ENCODE measurements at places on chromosomes 16 and 17.

DNA sequence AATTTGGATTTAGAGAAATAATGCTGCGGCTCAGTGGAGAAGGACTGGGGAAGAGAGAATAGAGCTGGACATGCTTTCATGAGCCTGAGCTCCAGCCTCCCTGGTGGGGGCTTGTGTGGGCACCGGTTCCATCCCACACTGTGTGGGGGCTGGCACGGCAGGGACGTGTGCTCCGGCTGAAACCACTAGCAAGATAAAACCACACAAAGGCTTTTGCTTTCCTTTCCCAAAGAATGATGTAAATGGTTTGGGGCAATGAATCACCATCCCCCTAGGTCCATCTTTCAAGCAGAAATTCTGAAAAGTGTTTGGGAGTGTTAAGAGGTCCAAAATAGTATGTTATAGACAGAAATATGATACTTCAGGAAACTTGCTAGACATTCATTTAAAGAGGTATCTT, 77.0 kb downstream of the CDH11 start:
- DNase-seq: no peak

DNA sequence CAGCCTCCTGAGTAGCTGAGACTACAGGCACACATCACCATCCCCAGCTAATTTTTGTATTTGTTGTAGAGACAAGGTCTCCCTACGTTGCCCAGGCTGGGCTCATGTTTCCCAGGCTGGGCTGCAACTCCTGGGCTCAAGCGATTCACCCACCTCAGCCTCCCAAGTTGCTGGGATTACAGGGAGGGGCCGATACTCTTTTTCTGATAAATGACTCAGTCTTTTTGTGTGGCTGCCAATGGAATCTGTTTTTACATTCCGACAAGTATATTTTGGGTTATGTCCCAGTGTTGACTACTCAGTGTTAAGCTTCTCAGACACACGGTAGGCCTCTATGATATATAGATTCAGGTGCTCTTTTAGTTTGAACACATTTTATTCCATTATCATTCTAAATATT, 58.1 kb downstream of the SLFN11 start:
- no peak for DNase-seq

DNA sequence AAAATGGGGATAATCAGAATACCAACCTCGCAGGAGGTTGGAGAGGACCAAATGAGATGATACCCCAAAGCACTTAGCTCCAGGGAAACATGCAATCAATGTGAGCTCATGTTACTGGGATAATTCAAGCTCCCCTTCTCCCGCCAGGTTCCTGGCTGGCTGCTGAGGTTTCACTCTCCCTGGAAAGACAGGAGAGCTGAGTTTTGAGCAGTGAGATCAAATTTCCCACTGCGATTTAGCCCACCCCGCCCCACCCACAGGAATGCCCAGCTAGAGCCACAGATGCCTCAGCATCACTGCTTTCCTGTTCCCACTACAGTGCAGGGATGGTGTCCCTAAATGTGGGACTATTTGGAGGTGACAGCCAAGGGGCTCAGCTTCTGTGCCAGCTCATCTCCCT, 56.7 kb downstream of the ZNF423 start:
- no peak for DNase-seq

DNA sequence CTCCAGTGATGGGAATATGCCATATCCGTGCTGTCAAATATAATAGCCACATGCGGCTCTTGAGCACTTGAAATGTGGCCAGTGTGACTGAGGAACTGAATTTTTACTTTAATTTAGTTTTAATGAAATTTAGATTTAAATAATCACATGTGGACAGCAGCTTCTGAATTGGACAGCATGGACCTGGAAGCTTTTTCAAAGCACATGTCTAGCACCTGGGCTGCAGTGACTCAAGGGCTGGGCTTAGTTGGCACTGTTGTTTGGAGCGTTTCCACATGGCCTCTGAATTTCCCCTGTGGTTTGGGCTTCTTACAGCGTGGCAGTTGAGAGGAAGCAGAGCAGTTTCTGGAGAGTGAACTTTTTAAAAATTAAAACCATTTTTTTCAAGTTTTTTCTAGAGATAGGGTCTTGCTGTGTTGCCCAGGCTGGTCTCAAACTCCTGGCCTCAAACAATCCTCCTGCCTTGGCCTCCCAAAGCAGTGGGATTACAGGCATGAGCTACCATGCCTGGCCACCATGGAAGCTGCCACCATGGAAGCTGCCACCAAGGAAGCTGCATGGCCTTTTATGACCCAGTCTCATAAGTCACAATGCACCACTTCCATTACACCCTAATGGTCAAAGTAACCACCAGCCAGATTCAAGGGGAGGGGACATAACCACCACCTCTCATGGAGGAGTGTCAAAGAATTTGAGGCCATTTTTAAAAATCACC, 6.7 kb upstream of the TOB1 start:
- peak; percentile 59 for DNase-seq

DNA sequence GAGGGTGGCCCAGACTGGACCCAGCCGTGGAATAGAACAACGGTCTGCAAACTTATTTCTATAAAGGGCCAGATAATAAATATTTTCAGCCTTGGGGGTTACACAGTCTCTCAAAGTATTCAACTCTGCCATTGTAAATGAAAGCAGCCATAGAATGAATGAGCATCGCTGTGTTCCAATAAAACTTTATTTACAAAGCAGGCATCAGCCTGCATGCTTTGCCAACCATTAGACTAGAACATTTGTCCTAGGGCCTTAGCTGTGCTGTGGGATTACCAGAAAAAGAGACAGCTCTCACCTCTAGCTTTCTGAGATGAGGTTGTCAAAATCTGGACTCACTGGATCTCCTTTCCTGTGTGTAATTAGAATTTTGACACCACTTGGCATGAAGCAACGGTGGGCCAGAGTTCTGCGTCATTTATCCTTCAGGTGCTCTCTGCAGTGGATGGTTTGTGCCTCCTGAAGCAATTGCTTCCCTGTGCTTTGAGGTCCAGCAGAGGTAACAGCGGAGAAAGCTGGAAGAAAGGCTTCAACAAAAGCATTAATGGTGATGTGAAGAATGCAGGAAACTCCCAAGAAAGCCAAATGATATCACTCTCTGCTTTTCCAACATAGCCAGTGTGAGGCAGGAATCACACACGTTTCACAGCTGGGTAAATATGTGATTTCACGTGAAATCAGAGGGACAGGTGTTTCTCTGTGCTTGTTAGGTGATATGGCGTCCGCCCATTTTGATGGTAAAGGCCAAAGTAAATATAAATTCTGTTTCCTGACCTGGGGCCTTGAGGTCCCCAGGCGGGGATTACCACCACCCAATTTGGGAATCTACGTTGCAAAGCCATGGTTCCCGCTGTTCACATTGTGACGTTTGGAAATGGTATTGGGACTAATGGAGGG, 148.4 kb downstream of the PITPNC1 start:
- DNase-seq: no peak

GRCh38 chr16:11665071-11665491, 3.2 kb upstream of the SNN start:
- peak; percentile 34 for DNase-seq

DNA sequence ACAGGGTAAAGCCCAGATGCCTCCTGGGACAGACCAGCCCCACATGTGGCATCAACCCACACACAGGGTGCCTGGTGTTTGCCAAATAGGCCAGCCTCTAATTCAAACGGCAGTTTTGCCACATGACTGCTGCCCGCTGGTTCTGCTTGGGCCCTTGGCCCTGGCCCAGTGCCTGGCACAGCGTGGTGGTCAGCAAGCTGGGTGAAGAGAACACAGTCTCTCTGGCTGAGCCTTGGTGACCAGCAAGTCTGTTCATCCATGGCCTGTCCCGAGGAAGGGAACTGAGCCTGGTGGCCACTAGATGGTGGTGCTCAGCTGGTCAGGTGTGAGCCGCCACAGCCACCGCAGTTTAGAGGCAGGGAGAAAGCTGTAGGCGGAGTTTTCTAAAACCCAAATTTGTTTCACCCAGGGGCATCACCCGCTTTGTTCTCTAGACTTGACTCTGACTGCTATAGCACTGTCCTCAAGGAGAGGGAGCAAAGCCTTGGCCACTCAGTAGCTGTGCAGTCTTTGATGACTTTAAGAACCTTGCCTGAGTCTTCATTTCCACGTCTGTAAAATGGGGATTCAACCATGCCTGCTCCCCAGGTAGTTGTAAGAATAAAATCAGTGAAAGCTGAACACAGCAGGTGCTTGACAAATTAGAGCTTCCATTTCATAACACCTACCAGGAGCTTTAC, 4.7 kb upstream of the GFAP start:
- peak; percentile 63 for DNase-seq

DNA sequence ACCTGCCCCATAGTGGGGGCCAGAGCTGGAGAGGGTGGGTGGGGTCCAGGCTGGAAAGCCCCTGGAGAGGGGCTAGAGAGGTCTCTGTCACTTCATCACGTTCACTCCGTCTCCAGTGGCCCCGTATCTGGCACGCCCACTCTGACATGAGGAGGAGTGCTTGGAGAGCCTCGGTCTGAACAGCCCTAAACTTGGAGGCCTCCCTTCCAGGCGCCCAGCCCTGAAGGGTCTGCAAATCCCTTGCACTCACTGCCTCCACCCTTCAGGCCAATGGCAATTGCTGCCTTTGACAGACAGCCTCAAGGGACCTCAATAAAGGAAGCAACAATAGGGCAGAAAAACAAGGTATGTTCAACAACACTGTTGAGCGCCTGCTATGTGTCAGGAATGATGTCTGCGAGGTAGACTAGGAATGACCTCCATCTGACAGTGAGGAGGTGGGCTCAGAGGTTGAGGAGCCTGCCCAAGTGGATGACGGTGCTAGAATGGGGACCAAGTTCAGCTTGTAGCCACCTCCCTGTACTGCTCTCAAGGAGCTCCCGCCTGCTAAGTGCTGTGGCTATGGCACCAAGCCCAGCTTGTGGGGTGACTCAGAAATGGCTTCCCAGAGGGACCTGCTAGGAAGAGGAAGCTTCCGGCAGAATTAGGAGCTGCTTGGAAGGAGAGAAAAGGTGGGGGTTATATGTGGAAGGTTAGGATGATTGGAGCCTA, 2.9 kb upstream of the EPX start:
- no peak for DNase-seq

All from CD4-positive, alpha-beta T cell treated with Interleukin-21 for 1 hour (primary cell).